Fibroblast of skin of scalp (primary cell): ENCODE measurements at places on chromosomes 3 and 15.
A peak's percentile ranks its signal among the peaks of the same experiment; 100 is the strongest.

DNA sequence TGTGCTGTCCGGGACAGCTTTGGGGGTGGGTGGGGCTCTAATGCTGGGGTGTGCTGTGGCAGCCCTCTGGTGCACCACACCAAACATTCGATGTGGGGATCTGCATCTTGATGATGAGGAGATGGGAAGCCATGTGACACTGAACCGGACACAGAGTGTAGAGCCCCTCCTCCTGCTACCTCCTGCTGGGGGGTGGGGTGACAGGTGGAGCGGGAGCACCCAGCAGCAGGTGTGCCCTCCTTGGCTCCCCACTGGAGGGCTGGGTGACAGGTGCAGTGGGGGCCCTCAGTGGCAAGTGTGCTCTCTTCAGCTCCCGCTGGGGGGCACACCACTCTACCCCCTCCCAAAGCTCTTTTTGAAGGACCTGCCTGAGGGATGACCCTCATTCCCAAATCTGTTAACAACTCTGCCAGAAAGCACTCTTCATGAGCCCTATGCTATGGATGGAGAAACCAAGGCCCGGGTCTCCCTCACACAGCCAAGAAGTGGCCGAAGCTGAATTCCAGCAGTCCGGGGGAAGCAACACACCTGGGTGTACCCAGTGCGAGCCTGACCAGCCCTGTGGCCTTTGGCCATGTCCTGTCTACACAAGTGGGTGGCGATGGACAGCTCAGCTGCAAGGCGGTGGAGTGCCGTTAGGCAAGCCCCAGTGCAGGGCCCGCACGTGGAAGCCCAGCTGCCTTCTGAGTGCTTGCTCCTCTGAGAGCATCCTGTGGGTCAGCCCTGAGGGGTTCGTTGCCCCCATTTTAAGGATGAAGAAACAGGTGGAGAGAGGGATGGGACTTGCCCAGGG is 609 bp upstream of the UROC1 start:
- DNase-seq = no peak

GRCh38 chr15:68419301-68420175 is 12.4 kb downstream of the ITGA11 start:
- no peak for DNase-seq

- DNase-seq = no peak
These were observed 461.3 kb downstream of the AGBL1 start for GRCh38 chr15:86540840-86541467.

- no peak for DNase-seq
These were observed 1.6 kb upstream of the HYAL3 start for GRCh38 chr3:50300681-50301254.

DNA sequence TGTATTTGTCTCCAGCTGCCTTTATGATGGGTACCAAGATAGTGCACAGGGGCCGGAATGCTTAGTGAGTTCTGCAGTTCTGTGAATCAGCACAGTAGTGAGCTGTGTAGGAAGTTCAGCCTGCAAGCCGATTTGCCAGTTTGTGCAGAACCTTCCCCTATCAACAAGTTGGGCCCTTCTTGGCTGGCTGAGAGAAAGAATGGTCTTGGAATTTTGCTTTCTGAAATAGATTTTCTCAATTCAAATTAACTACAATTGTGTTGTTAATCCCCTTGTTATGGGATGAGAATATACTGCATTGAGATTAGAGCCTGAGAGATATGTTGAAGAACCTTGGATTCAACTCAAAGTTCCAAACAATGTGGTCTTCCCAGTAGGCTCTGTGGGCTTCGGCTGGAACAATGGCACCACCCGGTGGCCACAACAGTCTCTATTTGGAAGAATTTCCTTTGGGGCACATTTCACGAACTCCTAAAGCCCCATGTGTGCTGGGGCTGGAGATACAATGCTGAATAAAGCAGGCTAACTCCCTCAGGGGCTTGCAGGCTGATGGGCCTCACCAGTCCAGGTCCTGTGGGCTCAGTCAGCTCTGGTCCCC is 59.1 kb downstream of the TRIM42 start:
- peak; percentile 52 for DNase-seq

DNA sequence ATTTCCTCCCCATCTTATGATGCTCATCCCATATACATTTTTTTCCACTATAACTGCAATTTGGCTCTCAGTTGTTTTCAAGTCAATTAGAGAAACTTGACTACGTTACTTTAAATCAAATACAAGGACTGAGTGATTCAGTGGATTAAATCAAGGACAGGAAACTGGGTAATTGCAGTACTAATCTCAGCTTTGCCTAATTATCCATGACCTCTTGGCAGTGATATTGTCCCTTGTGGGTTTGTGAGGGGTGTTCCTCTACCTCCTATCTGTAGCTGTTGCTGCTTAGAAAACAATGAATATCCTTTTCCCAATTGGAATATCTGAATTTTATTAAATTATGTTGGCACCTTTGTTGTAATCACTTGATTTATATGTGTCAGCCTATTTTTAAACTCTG is 79.4 kb downstream of the ZPLD1 start:
- no peak for DNase-seq

- peak; percentile 78 for DNase-seq
These were observed 1226.4 kb downstream of the NSUN3 start for GRCh38 chr3:95289295-95289694.

DNA sequence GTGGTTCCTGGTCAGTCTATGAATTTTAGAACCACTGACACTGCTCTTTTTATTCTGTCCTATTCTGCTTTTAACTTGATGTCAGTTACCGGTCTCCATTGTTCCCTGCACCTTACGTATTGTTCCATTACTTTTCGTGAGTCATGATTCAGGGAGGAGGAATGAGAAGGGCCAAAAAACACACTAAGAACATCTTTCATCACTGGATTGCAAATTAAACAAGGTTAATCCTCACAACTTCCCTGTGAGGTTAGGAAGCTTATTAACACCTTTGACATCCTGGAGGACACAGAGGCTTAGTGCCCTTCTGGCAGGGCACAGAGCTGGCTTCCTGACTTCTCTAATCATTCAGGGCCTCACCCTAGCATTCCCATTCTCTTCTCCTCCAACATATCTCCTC is 227.6 kb upstream of the SATB1 start:
- no peak for DNase-seq

DNA sequence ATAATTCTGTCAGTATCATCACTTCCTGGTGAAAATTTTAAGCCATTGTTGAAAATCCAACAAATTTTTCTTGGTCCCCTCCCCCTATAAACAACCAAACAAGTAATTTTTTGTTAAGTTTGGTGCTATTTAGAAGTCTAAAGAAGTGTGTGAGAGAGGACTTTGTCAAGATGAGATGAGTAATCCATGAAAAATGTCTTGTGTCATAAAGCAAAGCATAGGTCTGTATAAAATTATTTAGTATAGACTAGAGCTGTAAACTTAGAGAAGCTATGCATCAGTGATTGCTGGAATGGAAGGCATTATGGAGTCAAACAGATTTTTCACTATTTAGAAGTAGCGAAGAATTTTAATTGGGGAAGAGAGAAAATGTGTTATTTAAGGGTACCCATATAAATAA is 31.4 kb downstream of the MAPK6 start:
- peak; percentile 72 for DNase-seq

- no peak for DNase-seq
These were observed 40.0 kb upstream of the SAMMSON start for GRCh38 chr3:69959581-69959980.

DNA sequence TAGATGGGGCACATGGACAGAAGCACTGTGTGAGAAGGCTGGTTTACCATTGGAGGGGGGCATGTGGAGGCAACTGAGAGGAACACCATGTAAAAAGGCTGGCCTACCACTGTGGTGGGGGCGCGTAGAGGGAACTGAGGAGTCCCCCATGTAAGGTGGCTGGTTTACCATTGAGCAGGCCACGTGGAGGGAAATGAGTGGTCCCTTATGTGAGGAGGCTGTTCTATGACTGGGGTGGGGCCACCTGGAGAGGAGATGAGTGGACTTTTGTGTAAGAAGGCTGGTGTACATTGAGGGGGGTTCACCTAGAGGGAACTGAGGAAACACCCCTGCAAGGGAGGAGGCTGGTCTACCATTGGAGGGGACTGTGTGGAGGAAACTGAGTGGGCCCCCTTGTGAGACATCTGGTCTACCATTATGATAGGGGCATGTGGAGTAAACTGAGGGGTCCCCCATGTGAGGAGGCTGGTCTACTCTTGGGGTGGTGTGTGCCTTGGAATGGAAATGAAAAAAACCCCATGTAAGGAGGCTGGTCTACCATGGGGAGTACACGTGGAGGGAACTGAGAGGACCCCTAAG is 156.9 kb downstream of the FBLN2 start:
- no peak for DNase-seq

GRCh38 chr3:172104471-172105072 is 65.2 kb downstream of the FNDC3B start:
- no peak for DNase-seq

- DNase-seq = peak; percentile 78
These were observed 27.9 kb upstream of the TGFBR2 start for GRCh38 chr3:30578479-30578878.

GRCh38 chr3:171346582-171347300 is 113.5 kb downstream of the TNIK start:
- DNase-seq = peak; percentile 21

DNA sequence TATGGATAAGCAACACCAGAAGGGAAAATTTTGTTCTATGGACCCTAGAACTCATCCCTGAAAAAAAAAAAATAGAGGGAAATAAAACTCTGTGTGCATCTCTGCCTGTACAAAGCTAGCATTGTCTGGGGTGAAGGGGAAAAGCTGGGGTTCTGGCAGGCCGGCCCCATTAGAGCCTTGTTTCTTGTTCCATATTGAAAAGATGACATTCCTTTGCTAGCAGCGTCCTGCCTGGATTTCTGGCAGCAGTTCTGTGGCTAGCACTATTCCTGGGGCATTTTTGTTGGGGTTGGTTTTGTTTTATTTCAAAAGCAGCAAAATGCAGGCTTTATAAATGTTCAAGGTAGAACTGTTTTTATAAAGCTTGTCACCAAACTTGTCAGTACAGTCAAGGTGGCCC is 45.2 kb downstream of the RARB start:
- DNase-seq = no peak

DNA sequence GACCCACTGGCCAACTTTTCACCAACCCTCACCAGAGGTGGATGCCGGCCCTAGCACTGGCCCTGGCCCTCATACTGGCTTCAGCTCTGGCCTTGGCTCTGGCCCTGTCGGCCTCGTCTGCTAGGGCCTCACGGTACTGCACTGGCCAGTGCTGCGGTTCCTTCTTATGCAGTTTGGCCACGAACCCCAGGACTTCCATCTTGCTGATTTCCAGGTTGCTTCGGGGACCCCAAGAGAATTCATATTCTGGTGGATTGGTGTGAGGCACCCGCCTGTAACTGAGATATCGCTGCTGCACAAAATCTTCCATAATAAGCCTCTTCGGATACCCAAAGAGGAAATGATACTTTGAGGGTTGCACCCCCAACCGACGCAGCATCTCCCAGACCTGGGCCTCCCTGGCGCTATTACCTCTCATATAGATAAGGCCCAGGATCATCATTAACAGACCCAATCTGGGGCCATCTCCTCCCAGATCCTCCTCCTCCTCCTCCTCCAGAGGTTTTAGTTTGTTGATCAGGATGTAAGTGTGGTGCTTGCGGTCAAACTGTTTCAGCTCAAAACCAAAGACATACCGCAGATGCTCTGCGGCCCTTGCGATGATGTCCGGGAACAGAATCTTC is 883 bp downstream of the MAGEF1 start:
- DNase-seq = no peak

- DNase-seq = peak; percentile 75
These were observed 27.5 kb downstream of the MASP1 start for GRCh38 chr3:187264021-187264420.

- peak; percentile 83 for DNase-seq
These were observed 727.1 kb downstream of the ROBO1 start for GRCh38 chr3:79040701-79041100.

DNA sequence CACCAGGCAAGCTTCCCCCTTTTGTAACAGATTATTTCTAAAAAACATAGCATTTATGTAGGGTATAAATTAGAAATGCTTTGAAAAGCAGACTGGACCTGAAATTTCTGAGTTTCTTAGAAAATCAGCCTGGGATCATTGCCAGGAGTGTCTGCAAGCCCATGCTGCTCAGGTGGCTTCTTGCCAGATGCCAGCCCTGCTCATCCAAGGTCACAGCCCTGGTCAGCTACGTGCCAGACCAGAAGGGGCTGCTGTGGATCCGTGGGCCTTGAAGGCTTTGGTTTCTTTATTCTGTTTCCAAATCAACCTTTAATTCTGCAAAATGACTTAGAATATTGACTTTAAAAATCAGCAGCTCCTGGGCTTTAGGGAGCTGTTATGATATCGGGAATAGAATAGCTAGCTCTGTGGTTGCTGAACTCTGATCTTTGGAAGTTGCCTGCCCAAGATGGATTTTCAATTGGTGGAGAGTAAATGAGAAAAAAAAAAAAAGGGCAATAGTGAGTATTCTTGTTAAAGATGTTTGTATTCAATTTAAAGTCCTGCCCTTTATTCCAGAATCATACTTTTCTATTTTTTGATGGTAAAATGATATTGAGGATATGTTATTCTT is 370.1 kb upstream of the ONECUT1 start:
- DNase-seq = no peak

- DNase-seq = no peak
These were observed 683.5 kb upstream of the GRM7 start for GRCh38 chr3:6177417-6177816.

GRCh38 chr3:194808640-194809097 is 123.0 kb downstream of the FAM43A start:
- peak; percentile 13 for DNase-seq

GRCh38 chr15:73818308-73818985 is 54.9 kb upstream of the TBC1D21 start:
- no peak for DNase-seq

GRCh38 chr3:120153294-120153693 is 59.0 kb upstream of the GSK3B start:
- DNase-seq = peak; percentile 64

GRCh38 chr3:42122261-42123011 is 31.3 kb downstream of the TRAK1 start:
- no peak for DNase-seq

GRCh38 chr15:22950256-22950990 is 29.7 kb downstream of the CYFIP1 start:
- DNase-seq = no peak

- no peak for DNase-seq
These were observed 1.1 kb upstream of the MAGEF1 start for GRCh38 chr3:184713040-184713355.

GRCh38 chr3:10213156-10213792 is 35.0 kb upstream of the TATDN2 start:
- DNase-seq = no peak

GRCh38 chr3:86695752-86696151 is 295.2 kb downstream of the VGLL3 start:
- no peak for DNase-seq

- DNase-seq = no peak
These were observed 104.3 kb upstream of the PRR20G start for GRCh38 chr3:127392156-127392490.

- DNase-seq = peak; percentile 63
These were observed 16.2 kb upstream of the VILL start for GRCh38 chr3:37974121-37975083.
